CMK (cell line): ENCODE measurements at places on chromosomes 4 and X.

DNA sequence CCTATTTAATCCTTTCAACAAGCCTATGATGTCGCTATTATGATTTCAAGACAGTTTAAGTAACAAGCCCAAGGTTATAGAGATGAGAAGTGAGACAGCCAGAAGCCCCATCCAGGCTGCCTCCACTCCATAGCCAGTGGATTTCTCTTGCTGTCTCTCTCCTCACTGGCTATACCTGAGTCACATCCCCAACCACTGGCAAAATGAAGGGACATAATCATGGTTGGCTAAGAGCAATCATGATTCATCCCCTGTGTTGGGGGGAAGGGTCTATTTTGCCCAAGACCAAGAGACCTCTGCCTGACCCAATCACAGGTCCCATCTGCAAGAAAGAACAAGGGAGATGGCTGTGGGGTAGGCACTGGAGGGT, 334.9 kb upstream of the GATB start:
- DNase-seq: no peak

GRCh38 chr4:48420144-48420543, 63.0 kb upstream of the SLC10A4 start:
- DNase-seq: no peak

GRCh38 chr4:86977621-86978184, 42.9 kb downstream of the AFF1 start:
- no peak for DNase-seq

- no peak for DNase-seq
These were observed 578 bp upstream of the SEL1L3 start for GRCh38 chr4:25863347-25863784.

GRCh38 chr4:15233626-15234025, 194.2 kb upstream of the C1QTNF7 start:
- no peak for DNase-seq
